ENCODE measurements at places on chromosomes 4 and X.
A peak's percentile ranks its signal among the peaks of the same experiment; 100 is the strongest.

GRCh38 chr4:160505724-160506123, 1402.8 kb downstream of the RAPGEF2 start:
- DNase-seq = no peak

DNA sequence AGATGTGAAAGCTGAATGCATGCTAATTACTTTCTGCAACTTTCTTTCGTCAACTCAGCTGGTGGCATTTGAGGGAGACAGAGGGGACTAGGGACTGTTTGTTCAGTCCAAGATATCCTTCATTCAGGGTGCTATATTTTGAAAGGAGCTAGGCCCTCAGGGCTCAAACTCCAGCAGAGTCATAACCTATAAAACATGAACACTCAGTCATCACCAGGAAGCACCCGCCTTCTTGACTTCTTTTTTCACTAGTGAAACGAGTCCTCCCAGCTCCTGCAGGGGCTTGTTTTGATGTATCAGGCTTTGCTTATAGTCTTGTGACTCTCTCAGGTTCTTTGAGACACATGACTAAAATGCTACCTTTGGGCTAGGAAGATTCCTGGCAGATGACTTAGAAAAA, 230.6 kb downstream of the PCDH7 start:
- no peak for DNase-seq

DNA sequence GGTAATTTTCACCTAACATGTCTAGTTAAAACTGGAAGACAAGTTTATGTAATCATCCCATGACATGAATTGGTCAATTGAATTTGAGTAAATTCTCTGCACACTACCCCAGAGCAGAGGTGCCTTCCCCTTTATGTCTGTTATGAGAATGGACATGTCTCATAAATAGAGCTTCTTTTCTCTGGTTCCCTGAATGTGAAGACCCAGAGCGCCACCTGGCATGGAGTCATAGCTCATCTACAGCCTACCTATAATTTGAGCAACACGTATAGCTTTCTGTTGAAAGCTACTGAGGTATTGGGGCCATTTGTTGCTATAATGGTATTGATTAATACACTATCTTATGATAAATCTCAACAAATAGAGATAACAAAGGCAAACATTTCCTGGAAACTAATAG, 626.5 kb upstream of the GALNTL6 start:
- no peak for DNase-seq

GRCh38 chrX:152930516-152930915, 32.6 kb downstream of the ZNF185 start:
- DNase-seq = no peak

DNA sequence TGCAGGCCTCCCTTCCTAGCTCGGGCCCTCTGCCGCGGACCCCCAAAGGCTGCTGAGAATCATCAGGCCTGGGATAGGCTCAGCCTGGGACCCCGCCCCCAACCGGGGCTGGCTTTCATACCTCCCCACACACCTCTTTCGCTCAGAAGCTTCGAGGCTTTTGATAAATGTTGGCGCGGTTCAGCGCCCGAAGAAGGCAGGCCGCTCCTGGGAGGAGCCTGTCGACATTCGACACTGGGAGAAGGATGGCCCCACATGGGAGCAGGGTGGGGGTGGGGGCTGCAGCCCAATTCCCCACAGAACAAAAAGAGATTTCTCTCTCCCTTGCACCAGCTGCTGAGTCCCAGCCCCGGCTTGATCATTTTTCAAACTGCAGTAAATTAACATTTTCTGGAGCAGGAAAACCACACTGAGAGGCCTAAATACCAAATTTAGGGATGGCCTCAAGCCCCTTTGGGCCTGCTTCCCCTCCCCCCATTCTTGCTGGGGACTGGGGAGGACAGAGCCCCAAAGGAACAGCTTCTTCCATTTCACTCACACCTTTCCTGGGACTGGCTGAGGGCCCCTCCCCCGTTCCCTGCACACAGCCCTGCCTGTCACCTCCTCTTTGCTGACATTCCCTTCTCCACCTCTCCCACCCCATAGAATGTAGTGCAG, 112.9 kb upstream of the PJA1 start:
- no peak for DNase-seq

DNA sequence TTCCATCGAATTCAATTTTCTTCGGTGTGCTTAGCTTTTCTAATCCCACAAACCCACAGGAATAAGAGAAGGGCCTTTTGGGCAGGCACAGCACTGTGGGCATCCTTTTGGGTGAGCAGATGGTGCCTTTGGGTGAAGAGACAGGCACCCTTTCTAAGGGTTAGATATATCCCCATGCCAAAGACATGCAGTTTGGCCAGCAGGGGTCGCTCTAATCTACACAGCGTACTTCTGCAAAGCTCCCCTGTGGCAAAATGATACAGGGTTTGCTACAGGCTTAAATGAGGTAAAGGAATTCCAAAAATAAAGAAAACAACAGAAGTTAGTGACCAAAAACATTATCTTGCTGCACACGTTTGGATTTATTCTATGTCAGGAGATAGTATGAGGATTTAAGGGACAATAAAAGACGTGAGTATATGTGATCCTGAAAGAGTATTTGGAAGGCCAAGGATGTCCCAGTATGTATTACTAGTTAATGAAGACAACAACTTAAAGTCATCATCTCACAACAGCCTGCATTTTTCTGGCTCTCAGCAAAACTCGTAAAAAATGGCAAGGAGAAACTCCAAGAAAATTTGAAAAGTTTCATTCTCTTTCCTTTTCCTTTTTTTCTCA, 49.5 kb downstream of the PHEX start:
- DNase-seq = peak; percentile 19

DNA sequence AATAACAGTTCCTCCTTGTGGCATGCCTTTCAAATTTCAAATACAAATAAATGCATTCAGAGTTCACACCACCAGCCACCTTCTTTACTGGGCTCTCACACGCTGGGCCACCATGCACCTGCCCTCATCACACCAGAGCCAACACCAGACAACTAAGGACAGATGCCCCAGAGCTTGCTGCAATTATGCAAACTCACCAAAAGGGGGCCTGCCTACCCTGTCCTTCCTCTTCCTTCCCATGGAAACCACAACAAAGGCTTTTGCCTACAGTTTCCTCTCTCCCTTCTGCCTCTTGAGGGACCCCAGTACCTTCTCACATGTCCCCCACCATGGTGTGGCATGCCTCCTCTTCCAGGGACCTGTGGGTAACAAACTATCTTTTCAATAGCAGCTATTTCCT, 1333.9 kb upstream of the TENM3 start:
- no peak for DNase-seq

GRCh38 chr4:121642292-121642691, 54.5 kb downstream of the ANXA5 start:
- no peak for DNase-seq

DNA sequence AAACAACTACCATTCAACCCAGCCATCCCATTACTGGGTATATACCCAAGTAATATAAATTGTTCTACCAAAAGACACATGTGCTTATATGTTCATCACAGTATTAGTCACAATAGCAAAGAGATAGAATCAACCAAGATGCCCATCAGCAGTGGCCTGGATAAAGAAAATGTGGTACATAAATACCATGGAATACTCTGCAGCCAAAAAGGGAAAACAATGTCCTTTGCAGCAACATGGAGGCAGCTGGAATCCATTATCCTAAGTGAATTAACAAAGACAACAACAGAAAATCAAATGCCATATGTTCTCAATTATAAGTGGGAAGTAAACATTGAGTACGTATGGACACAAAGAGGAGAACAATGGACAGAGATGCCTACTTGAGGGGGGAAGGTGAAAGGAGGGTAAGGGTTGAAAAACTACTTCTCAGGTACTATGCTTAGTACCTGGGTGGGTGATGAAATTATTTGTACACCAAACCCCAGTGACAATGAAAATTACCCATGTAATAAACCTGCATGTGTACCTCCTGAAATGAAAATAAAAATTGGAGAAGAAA, 632.1 kb upstream of the AADAT start:
- DNase-seq = no peak

DNA sequence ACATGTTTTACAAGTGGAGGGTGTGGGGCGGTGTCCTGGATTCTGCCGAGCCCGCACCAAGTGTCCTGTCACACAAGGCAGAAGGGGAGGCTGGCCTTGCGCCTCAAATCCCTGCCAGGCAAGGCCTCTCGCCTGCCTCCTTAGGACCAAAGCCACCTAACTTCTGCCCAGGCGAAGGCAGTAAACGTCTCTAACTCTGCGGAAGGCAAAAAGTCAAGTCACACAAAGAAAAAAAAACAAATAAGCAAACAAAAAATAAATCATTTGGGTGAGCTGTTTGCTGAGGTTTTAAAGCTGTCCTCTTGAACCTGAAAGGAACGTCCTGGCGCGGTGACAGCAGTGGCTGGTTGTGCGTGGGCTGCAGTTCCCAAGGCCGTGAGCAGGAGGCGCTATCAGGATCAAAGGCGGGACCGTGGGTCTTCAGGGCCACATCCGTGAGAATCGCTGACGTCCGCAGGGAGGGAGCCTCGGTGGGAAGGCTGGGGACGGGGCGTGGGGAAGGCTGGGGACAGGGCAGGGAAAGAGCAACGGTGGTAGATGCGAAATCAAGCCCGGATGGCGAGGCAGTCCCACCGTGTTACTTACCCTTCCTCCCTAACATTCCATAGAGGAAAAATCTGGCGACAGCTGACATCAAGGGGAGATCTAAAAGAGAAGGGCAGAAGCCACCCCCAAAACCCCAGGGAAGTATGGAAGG, 99.1 kb downstream of the TRAPPC11 start:
- no peak for DNase-seq

DNA sequence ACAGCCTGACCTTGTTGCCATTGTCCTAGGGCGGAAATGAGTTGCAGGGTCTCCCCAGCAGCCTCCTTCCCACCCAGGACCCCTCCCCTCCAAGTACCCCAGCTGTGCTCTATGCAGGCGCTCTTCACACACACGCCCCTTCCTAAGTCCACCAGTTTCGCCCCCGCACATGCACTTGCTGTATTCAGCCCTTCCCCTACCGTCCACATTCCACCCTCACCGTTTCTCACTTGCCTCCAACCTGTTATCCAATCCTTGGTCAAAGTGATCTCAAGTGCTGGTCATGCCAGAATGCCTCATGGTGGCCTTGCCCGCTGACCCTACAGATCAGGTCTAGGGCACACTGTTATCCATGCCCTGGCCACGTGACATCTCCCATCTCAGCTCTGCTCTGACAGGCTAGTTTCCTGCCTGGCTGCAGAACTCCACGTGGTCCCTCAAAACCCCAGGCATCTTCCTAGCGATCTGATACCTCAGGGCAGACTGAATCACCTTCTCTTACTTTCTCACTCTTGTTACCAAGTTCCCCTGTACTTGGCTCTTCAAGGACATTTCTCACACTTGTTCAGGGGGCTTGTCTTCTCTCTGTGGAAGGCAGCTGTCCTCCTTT, 39.7 kb downstream of the NSG1 start:
- no peak for DNase-seq

DNA sequence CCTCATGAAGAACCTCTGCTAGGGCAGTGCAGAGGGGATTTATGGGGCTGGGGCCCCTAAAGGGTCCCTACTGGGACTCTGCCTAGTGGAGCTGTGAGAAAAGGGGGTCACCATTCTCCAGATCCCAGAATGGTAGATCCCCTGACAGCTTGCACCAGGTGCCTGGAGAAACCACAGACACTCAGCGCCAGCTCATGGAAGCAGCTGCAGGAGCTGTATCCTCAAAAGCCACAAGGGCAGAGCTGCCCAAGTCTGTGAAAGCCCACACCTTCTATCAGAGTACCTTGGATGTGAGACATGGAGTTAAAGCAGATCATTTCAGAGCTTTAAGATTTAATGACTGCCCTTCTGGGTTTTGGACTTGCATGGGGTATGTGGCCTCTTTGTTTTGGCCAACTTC, 38.6 kb downstream of the MAP9 start:
- DNase-seq = no peak

DNA sequence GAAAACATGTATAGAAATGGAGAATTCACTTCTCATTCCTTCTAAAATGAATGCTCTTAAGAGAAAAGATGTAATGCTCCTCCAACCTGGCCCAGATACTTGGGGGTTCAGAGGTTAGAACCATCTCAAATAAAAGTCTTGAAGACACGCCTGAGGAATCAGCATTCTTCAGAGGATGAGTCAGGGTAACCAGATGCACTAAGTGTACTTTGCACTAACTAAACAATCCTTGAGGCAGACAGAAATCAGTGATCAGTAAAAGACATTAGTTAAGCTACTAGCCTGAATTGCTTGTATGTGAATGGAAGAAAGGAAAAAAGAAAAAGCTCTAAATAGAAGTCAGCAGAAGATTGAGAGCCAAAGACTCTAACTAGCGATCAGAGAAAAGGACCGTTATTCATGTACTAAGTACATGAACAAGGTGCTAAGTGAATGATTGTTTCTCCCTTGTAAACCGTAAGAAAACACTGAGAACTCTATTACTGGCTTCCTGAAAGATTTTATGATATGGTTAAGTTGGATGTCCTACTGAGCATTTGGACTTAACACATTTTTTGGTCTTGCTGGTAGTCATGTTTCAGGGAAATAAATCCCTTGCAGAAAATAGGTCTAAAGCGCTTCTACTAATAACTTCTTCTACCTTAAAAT, 738.3 kb downstream of the STPG2 start:
- DNase-seq = no peak

- no peak for DNase-seq
Observed at GRCh38 chrX:13695601-13696115, 6.7 kb downstream of the RAB9A start.

DNA sequence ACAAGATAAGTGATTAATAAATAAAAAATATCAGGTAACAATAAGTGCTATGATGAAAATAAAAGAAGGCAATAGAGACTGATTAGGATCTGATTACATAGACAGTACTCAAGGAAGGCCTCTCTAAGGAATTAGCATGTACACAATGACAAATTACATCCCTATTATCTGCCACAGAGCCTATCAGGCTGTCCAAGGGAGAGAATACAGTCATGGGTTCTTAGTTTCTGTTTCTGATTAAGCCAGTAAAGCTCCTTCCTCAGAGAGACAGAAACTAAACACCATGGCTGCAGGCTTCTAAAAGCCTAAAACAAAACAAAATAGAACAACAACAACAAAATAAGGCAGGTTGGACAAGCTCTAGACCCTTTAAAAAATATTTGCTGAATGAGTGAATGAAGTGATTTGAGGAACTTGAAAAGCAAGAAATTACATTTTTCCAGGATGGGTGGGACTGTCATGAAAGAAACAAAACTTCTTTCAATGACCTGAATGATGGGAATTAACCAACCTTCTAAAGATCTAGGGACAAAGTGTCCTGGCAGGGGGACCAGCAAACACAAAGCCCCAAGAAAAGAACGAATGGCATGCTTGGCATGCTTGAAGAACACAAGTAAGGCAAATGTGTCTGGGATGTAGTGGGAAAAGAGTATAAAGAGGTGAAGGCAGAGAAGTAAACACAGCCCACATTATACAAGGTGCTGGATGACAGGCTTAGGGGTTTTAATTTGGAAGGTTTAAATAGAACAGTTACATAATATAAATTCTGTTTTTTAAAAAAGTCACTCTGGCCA, 44.1 kb downstream of the NAA11 start:
- no peak for DNase-seq

DNA sequence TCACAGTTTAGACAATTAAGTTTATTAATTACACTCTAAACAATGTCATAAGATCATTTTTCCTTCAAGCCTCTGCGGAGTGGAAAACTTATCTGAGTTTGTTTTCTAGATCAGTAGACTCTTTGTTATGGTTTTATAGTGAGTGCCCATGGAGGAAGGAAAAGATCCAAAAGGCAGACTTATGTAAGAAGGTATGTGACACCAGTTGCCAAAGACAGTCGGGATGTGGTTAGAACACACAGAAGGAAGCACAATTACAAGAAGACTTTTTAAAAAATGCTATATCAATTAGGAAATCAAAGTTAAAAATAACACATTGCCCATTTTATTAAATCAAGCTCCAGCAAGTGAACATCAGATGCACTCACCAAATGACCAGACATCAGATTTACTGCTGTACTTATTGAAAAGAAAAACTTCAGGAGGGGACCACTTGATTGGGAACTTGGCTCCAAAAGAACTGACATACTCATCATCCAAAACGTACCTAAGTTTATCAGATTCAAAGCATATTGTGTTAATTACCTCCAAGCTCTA, 57.1 kb downstream of the NIPAL1 start:
- no peak for DNase-seq
